Panc1 (cell line): ENCODE measurements at places on chromosomes 1 and 21. TPM values are rescaled to one million over a fixed set of nuclear protein-coding genes. Genes with fewer than 3 reads are reported as not detected.

SPRR2E gene
- not detected for total RNA-seq

VANGL2 gene
- total RNA-seq, result 0.10 TPM

YY1AP1 gene
- 58.7 TPM for total RNA-seq

FCGR2B gene
- 0.15 TPM for total RNA-seq

CD48 gene
- 0.67 TPM for total RNA-seq

C8B gene
- total RNA-seq, result not detected

IL19 gene
- total RNA-seq, result not detected

PPCS gene
- 72.7 TPM for total RNA-seq

HMGCS2 gene
- 0.33 TPM for total RNA-seq

TFAP2E gene
- 3.2 TPM for total RNA-seq

FMO1 gene
- not detected for total RNA-seq

ORC1 gene
- total RNA-seq, result 14.3 TPM

C4BPB gene
- 0.62 TPM for total RNA-seq

KANK4 gene
- total RNA-seq, result 0.18 TPM

GPR153 gene
- total RNA-seq, result 5.5 TPM

RXFP4 gene
- total RNA-seq, result 8.0 TPM

EPHA8 gene
- total RNA-seq, result not detected

B4GALT2 gene
- total RNA-seq, result 90.1 TPM

BTF3L4 gene
- 65.6 TPM for total RNA-seq

TMEM269 gene
- total RNA-seq, result 0.13 TPM

SDHC gene
- total RNA-seq, result 221 TPM

SLC6A9 gene
- total RNA-seq, result 9.2 TPM

PPIH gene
- 78.5 TPM for total RNA-seq

FTCD gene
- 0.21 TPM for total RNA-seq
